ENCODE measurements at places on chromosomes 12 and 14.

GRCh38 chr12:70543444-70543843 is 93.8 kb downstream of the PTPRB start:
- DNase-seq = no peak

DNA sequence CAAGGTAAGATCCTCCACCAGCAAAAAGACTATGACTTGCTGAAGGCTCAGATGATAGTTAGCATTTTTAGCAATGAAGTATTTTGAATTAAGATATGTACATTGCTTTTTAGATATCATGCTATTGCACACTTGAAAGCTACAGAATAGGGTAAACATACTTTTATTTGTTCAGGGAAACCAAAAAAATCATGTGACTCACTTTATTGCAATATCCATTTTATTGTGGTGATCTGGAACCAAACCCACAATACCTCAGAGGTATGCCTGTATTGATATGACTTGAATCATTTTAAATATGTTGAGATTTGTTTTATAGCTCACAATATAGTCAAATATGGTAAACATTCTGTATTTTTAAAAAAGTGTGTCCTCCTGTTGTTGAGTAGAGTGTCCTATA is 96.1 kb downstream of the DIO3 start:
- DNase-seq = no peak

DNA sequence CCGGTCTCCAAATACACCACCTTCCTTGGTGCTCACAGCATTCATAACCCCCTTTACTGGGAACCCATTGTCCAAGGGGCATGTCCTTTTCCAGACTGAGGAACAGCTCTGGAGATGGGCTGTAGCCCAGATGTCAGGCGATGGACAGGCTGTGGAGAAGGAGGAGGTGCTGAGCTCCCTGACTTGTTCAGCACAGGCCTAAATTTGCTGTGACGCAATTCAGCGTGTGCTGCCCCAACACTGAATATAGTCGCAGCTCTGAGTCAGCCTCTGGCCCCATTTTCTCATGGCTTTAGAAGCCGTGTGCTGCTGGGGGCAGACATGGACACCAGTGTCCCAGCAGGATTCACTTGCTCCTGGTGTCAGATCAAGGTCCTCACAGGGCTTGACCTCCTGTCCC is 269.1 kb downstream of the EMP1 start:
- no peak for DNase-seq

- no peak for DNase-seq
Observed at GRCh38 chr12:132186857-132187620, 42.8 kb downstream of the NOC4L start.

DNA sequence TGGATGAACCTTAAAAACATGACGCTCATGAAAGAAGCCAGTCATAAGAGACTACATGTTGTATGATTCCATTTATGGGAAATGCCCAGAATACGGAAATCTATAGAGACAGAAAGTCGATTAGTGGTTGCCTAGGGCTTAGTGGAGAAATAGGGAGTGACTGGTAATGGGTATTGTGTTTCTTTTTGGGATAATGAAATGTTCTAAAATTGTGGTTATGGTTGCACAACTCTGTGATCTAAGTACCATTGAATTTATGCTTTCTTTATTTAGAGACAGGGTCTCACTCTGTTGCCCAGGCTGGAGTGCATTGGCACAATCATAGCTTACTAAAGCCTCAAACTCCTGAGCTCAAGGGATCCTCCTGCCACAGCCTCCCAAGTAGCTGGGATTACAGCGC is 8.0 kb downstream of the RBMS2 start:
- DNase-seq = no peak

- no peak for DNase-seq
Observed at GRCh38 chr14:33780035-33780434, 170.8 kb downstream of the EGLN3 start.

DNA sequence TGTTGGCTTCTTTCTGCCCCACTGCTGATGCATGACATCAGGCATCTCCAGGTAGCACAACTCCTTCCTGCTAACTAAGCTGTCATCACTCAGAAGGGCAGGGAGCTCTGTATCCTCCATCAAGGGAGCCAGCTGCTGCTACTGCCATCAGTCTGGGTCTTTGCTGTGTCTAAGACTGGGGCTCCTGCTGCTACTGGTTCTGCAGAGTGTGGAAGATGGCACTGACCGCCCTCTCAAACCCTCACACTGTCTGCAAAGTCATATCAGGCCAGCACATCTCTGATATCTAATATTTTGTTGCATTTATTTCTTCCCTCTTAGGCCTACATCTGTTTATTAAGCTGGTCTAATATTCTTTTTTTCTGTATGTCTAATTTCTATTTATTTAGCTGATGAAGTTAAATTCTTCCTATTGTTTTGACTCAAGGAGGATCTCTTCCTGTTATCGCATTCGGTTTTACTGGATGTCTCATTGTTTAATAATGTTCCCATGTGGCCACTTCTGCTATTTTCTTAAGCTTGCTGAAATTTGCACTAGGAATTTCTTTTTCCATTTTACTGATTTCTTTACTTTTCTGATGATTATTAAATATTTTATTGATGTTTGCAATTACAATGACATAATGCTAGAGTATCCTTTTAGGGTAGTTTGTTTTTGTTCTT is 7.6 kb upstream of the E2F7 start:
- DNase-seq = no peak

- no peak for DNase-seq
Observed at GRCh38 chr14:99274346-99275221, 2.6 kb upstream of the BCL11B start.
